ENCODE measurements at places on chromosomes 7 and 10.

DNA sequence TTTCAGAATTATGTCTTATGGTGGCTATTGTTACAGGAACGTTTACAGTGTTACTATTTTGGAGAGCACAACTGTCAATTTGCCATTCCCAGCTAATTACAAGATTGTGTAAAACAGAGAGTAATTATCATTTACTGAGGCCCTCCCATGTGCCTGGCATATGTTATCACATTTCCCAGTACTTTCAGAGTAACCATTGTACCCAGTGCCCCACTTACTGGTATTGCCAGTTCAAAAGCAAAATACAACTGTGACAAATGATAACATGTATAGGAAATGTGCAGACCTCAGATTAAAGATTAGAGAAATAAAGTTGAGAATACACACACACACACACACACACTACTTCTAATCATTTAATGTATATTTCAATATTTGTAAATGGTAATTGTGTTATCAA lies 572.5 kb downstream of the POM121L12 start:
- no peak for DNase-seq

DNA sequence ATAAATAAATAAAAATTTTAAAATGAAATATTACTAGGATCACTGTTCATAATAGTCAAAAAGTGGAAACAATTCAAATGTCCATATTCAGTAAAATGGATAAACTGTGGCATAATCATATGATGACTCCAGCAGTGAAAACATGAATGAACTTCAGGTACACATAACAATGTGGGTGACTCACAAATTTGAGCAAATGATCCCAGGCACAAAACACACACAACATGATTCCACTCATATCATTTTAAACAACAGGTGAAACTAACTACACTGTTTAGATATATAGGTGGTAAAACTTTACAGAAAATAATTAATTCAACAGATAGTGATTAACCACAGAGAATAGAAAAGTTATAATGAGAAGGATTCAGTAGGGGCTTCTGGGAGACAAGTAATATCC lies 14.7 kb upstream of the SAMD8 start:
- no peak for DNase-seq

DNA sequence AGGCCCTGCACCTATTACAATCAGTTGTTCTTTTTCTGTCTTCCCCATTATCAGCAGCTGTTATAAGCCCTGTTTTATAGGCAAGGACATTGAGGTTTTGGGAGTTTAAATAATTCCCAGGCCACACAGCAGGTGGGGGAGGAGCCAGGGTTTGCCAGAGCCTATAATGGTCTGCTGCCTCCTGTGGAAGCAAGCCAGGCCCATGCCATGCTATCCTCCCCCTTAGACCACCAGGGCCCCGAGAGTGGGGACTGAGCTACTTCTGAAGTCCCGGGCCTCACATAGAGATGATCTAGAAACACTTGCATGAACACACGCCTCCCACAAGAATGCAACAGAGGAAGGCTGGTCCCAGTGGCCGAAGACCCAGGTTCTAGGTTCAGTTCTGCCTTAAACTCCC lies 141.7 kb downstream of the SH3PXD2A start:
- no peak for DNase-seq

DNA sequence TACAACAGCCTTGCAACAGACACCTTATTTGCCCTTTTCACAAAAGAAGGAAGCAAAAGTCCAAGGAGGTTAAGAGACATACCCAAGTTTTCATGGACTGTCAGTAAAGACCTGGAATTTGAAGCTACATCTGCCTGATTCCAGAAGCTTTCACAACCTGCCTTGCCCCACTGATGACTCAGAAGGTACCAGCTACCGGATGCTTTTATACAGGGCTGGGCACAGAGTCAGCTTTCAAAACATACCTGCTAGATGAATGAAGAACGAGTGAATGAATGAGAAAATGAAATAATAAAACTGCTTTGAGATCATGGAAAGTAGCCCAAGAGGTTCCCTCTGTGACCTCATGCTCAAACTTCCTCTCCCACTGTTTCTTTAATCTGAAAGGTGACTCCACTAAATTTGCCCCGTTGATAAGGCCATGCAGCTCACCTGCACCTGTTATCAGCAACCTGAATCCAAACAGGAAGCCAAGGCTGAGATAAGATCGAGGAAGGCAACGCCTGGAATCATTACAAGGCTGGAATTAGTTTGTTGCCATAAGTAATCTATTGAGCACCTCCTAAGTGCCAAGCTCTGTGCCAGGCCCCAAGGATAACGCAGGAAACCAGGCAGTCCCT lies 151.5 kb downstream of the WDR11 start:
- DNase-seq: no peak
